ENCODE measurements at places on chromosomes 12 and 14. TPM values are rescaled to one million over a fixed set of nuclear protein-coding genes. Genes with fewer than 3 reads are reported as not detected.

Gene MYH6
- not detected for total RNA-seq

Gene DCAF4
- total RNA-seq, result 12.6 TPM

Gene FSCB
- total RNA-seq, result not detected

Gene CCDC175
- total RNA-seq, result not detected

Gene IFNG-AS1
- total RNA-seq, result not detected

Gene SMIM41
- 1.2 TPM for total RNA-seq

Gene BRAP
- total RNA-seq, result 19.7 TPM

Gene CCDC197
- total RNA-seq, result not detected

Gene SLC6A13
- total RNA-seq, result not detected

Gene LALBA
- not detected for total RNA-seq

Gene MIP
- not detected for total RNA-seq

Gene HOXC12
- not detected for total RNA-seq

Gene L3HYPDH
- total RNA-seq, result 46.0 TPM

Gene RARG
- 14.3 TPM for total RNA-seq

Gene GALNT16
- total RNA-seq, result 4.3 TPM

Gene SPPL3
- 19.3 TPM for total RNA-seq

Gene C12orf76
- 16.1 TPM for total RNA-seq

Gene HOXC5
- total RNA-seq, result not detected

Gene SLC48A1
- 30.3 TPM for total RNA-seq

Measured in sigmoid colon (tissue), 7 donors.